ENCODE measurements at places on chromosomes 11 and 22. TPM values are rescaled to one million over a fixed set of nuclear protein-coding genes. Genes with fewer than 3 reads are reported as not detected.

Gene ANGPTL5
- not detected for total RNA-seq

Gene PIM3
- total RNA-seq = 59.8 TPM

Gene C11orf97
- total RNA-seq = not detected

Gene MYEOV
- total RNA-seq = 2.6 TPM

DNA sequence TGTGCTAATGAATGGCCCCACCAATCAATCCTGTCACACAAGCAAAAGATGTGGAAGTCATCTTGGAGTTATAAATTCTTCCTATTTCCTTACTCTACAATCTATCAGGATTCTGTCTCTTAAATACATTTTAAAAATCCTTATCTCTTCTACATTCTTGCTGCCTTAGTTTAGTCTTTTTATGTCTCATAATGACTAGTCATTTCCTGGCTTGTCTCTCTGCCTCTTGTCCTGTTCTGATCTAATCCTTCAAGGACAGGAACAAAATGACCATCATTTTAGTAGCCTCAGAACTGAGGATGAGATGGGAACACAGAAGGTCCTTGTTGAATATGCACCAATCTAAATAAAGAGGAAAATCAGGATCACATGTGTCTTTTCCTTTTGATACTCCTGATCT, 56.6 kb upstream of the LIN7C start:
- H3K27ac ChIP-seq = no peak overlapping the region
- peaks cover 12% of the 10 kb centered on the region for H3K4me1 ChIP-seq

DNA sequence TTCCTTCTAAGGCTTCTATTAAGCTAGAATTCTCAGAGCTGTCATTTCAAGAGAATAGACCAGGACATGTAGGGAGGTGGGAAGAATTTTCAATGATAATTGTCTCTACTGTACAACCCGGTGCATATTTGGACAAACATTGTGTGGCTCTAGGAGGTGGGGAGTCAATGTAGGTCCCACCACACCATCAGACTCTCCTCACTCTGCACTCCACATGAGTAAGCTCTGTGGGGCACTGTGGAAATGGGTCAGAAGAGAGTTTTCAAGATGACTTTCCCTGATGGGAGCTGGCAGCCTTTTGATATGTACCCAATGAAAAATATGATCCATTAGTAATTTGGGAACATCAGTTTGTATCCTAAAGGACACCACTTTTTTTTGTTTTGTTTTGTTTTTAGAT, 33.2 kb downstream of the OR2AG2 start:
- H3K36me3 ChIP-seq = no peaks in the 10 kb centered on the region
- H3K4me3 ChIP-seq = no peak overlapping the region
- H3K4me1 ChIP-seq = peaks cover 2% of the 10 kb centered on the region
- no peak for DNase-seq
- no peak overlapping the region for H3K27ac ChIP-seq

DNA sequence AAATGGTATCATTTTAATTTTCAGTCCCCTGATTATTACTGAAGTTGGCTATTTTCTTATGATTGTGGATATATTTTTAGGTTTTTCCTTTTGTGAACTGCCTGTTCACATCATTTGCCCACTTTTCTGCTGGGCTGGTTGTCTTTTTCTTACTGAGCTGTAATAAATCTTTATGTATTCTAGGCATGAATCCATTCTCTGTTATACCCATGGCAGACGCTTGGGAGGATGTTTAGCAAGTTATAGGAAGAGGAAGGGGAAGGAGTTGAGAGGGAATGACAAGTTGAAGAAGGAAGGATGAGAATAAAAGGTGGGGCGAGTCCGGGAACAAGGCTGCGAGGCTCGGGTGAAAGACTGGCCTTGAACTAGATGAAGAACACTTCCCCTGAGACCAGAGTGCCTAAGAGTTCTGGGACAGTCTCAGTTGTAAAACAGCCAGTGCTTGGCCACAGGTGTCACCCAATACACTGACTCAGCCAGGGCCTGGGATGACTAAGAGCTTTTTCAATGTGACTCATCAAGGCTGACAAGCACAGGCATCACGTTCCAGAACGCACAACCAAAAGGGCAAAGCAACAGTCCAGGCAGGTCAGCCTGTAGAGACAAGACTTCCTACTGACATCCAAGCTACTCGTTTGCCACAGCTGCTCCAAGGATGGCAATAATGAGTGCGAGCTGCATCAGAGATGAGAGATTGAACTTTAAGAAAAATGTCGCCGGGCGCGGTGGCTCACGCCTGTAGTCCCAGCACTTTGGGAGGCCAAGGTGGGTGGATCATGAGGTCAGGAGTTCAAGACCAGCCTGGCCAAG, 35.2 kb downstream of the LRFN4 start:
- H3K36me3 ChIP-seq = no peaks in the 10 kb centered on the region
- no peak overlapping the region for H3K27ac ChIP-seq
- DNase-seq = no peak
- H3K4me3 ChIP-seq = no peak overlapping the region

DNA sequence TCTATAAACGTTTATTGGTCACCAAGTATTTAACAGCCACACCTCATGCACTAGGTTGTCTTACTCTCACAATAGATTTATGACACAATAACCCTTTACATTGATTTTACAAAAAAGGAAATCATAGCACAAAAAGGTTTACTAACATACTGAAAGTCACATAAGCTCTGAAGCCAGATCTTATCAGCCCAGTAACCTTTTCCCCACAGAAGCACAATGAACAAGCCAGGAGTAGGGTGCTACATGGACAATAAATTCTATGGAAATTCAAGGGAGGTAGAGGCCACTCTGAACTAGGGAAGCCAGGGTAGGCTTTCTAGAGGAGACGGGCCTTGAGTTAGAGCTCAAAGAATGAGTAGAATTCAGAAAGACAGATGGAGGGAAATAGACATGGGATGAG, 633.5 kb upstream of the CADM1 start:
- H3K27ac ChIP-seq = no peak overlapping the region
- DNase-seq = no peak
- H3K36me3 ChIP-seq = no peaks in the 10 kb centered on the region
- no peak overlapping the region for H3K4me3 ChIP-seq

DNA sequence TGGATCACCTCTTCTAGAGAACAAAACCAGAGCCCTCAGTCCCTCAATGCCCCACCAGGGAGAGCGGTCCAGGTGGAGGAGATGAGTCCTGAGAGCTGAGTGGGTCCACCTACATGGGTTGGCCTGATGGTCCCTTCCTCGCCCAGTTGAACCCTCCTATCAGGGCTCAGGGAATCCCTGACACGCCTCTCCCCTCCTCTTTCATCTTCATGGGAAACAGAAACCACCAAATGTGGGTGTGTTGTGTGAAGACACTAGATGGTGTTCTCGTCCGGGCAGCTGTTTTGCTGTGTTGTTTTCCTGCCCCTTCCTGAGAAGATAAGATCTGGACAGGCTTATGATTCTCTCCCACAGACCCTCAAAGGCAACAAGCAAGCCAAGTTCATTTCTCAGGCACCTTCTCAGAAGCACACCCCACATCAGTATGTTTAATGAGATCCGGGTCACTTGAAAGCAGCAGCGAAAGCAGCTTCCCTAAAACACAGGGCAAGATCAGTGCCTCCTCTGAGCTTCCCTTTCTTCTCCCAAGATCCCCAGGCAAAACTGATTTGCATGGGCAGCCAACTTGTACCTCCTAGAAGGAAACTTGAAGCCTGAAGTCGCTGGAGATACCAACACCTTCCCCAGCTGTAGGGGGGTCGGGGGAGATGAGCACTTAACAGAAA, 35.3 kb upstream of the POU2AF1 start:
- H3K27ac ChIP-seq = no peak overlapping the region
- H3K27me3 ChIP-seq = peaks cover 34% of the 10 kb centered on the region

GRCh38 chr11:103659206-103659618, 377.2 kb upstream of the DDI1 start:
- DNase-seq = no peak
- H3K27ac ChIP-seq = no peak overlapping the region
- H3K27me3 ChIP-seq = no peaks in the 10 kb centered on the region
- H3K4me3 ChIP-seq = no peak overlapping the region
- no peaks in the 10 kb centered on the region for H3K4me1 ChIP-seq
- no peaks in the 10 kb centered on the region for H3K36me3 ChIP-seq

DNA sequence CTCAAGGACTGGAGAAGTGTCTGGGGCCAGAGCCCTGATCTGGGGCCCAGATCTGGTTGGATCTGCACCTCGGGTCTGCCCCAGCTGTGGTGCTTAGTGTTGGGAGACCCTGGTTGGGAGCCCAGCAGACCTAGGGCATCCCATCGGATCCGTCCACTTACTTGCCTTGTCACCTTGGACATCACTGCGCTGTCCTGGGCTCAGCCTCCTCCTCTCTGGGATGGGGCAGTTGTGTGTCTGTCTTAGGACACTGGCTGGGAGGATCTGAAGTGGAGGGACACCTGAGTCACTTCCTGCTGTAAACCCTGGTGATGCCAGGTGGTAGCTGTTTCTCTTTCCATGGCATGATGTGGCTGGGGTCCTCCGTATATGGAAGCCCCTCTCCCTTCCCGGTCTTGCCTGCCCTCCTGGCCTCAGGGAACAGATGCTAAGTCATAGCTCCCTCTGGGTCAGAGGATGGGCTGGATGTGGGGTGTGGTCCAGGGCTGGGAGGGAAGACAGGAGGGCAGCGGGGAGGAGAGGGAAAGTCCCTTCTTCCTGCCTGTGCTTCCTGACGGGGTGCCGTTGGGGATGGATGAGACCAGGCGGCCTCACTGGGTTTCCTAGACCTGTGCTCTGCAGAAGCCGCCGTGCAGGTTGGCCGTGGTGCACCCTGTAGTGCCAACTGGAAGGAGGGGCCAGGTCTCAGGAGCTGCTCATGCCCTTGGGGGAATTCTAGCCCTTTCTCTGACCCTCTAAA, 12.1 kb upstream of the OMP start:
- H3K27ac ChIP-seq = no peak overlapping the region
- H3K4me1 ChIP-seq = peaks cover 12% of the 10 kb centered on the region
- no peak overlapping the region for H3K4me3 ChIP-seq
- no peaks in the 10 kb centered on the region for H3K27me3 ChIP-seq
- DNase-seq = no peak

GRCh38 chr11:114846416-114846791, 168.1 kb downstream of the NXPE2 start:
- peaks cover 6% of the 10 kb centered on the region for H3K4me1 ChIP-seq
- DNase-seq = no peak
- no peak overlapping the region for H3K4me3 ChIP-seq

GRCh38 chr11:65504674-65505465, 6.0 kb downstream of the MALAT1 start:
- no peak for DNase-seq
- peaks cover 38% of the 10 kb centered on the region for H3K36me3 ChIP-seq
- H3K27me3 ChIP-seq = no peaks in the 10 kb centered on the region
- no peak overlapping the region for H3K4me3 ChIP-seq
- H3K27ac ChIP-seq = peak overlapping the region; percentile 92

- H3K36me3 ChIP-seq = no peaks in the 10 kb centered on the region
- H3K27me3 ChIP-seq = no peaks in the 10 kb centered on the region
- peaks cover 28% of the 10 kb centered on the region for H3K4me1 ChIP-seq
- H3K4me3 ChIP-seq = peak overlapping the region; percentile 15
- DNase-seq = no peak
These were observed 11.0 kb downstream of the PTPRJ start for GRCh38 chr11:47991266-47991830.

GRCh38 chr22:42664976-42665831, 16.0 kb upstream of the CYB5R3 start:
- no peaks in the 10 kb centered on the region for H3K4me1 ChIP-seq
- no peak overlapping the region for H3K4me3 ChIP-seq
- no peak overlapping the region for H3K27ac ChIP-seq
- H3K36me3 ChIP-seq = no peaks in the 10 kb centered on the region
- DNase-seq = no peak
- H3K27me3 ChIP-seq = peaks cover 8% of the 10 kb centered on the region

DNA sequence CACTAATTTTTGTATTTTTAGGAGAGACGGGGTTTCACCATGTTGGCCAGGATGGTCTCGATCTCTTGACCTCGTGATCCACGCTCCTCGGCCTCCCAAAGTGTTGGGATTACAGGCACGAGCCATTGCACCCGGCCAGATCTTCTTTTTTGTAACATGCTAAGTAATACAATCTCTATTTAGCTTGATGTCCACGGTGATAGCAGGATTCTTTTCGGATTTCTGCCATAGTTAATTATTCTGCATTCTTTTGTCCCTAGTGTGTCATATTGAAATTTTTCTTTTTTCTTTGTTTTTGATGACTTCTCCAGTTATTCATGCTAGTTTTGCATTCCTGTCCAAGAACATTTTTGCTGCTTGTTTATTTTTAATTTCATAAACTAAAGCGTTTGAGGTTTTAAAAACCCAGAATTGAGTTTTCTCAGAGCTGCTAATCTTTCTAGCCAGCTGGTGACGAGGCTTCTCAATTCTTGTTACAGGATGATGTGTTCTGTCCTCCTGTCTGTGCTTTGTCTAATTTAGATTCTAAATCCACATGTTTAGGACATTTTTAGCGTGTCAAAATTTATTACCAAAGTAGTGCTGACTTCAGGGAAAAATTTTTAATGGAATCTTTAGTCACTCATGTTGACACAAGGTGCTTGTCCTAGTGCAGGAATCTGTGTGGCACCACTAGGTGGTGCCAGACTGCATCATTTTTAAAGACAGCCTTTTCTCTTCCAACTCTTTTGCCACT, 21.8 kb downstream of the NF2 start:
- H3K4me1 ChIP-seq = peaks cover 66% of the 10 kb centered on the region
- H3K4me3 ChIP-seq = no peak overlapping the region
- DNase-seq = no peak
- peaks cover 2% of the 10 kb centered on the region for H3K36me3 ChIP-seq
- peak overlapping the region; percentile 1 for H3K27ac ChIP-seq

DNA sequence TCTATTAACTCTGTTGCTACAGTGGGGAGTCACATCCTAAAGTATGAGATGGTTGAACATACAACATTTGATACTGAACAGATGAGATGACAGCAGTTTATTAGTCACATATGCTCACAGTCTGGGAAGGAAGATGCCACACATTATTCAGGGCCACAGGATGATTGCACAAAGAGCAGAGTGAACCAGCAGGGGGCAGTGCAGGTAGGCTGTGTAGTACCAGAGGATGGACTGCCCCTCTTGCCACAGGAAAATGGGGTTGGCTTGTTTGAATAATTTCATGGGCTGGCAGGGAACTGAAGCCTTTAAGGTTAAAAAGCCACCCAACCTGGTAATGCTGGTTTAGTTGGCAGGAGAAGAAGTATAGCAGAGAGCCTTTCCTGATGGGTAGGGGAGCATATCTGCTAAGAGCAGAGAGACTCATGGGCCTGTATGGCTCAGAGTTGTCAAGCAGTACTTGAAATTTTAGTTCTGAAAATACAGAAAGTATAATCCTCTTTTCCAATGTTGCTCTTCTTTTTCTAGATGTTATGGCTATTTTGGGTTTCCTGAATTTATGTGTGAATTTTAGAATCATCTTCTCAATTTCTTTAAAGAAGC, 180.4 kb upstream of the B3GAT1 start:
- no peaks in the 10 kb centered on the region for H3K4me1 ChIP-seq
- peak; percentile 52 for DNase-seq
- no peak overlapping the region for H3K4me3 ChIP-seq
- peaks cover 19% of the 10 kb centered on the region for H3K27me3 ChIP-seq

GRCh38 chr22:29751669-29752068, 15.1 kb downstream of the ZMAT5 start:
- H3K36me3 ChIP-seq = peaks cover 7% of the 10 kb centered on the region
- H3K27me3 ChIP-seq = no peaks in the 10 kb centered on the region
- no peak for DNase-seq
- no peak overlapping the region for H3K27ac ChIP-seq

- no peak for DNase-seq
- H3K27me3 ChIP-seq = no peaks in the 10 kb centered on the region
- H3K36me3 ChIP-seq = no peaks in the 10 kb centered on the region
These were observed 61.5 kb upstream of the INCENP start for GRCh38 chr11:62062223-62062861.

Measured in mesothelial cell of epicardium (in vitro differentiated cells).